ENCODE measurements at places on chromosomes 1 and 21. TPM values are rescaled to one million over a fixed set of nuclear protein-coding genes. Genes with fewer than 3 reads are reported as not detected.

GRCh38 chr1:50976890-50977574, 7.0 kb downstream of the CDKN2C start:
- no peak for DNase-seq

DNA sequence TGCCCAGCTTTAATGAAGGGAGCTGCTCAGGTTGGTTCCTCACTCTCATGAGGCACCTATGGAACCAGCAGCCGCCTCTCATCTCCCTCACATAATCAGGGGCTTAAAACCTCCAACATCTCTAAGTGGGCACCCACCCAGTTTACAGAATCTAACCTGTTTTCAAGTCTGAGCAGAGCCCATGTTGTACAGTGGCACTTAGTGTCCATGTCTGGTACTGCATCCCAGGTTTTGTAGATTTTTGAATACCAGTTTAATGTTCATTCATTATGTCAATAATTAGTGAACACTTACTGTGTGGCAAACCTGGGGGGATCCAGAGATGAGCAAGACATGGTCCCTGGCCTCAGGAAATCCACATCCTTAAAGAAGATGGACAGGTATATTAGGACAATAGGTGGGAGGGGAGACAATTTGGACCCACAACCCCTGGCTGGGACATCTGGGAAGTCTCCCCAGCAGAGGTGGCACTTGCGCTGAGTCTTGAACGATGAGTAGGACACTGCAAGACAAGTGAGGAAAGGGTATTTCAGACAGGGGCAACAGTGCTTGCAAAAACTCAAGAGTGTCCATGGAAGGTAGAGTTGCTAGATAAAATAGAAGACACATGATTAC, 83.3 kb downstream of the LACTBL1 start:
- no peak for DNase-seq

GRCh38 chr1:21622466-21623315, 46.5 kb downstream of the RAP1GAP start:
- no peak for DNase-seq

- no peak for DNase-seq
These were observed 22.9 kb upstream of the SLC44A3 start for GRCh38 chr1:94797291-94797690.

Gene RYR2
- total RNA-seq = 40.7 TPM
